ENCODE measurements at places on chromosomes 4 and X.

DNA sequence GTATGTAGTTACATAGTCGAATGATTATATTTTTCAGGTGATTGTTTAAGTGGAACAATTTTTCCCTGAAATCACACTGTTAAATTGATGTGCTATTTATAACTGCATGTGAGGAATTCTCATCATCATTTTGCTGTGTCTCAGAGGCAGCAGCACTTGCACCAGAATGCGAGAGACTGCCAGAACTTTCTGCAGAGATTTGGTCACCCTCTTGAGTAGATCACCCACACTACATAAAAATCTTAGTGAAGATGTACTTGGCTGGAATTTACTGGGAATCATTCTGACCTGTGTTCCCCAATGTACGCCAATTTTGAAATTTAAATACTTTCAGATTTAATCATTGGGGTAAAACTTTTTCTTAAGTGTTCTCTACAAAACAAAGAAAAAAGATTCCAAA lies 5.4 kb downstream of the UGT2B4 start:
- no peak for DNase-seq

GRCh38 chr4:182521011-182521410 lies 277.8 kb downstream of the TENM3 start:
- DNase-seq = no peak

DNA sequence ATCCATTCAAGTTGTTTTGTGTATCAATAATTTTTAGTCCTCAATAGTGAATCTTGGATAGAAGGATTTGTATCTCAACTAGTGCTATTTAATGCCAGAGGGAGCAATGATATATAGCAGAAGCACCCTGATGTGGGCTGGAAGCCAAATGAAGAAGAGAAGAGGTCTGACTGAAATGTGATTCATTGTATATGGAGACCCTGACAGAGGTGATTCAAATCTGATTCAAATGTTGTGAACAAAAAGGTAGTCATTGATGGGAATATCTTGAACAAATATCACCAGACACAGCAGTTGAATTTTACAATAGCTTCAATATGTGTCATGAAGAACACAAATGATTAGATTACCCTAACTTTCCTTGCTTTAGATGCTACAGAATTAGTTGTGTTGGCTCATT lies 27.5 kb upstream of the SULT1B1 start:
- peak; percentile 86 for DNase-seq

- peak; percentile 38 for DNase-seq
These were observed 688 bp upstream of the EVC start for GRCh38 chr4:5710065-5710960.

- DNase-seq = no peak
These were observed 28.8 kb downstream of the PRDM8 start for GRCh38 chr4:80226094-80226493.

DNA sequence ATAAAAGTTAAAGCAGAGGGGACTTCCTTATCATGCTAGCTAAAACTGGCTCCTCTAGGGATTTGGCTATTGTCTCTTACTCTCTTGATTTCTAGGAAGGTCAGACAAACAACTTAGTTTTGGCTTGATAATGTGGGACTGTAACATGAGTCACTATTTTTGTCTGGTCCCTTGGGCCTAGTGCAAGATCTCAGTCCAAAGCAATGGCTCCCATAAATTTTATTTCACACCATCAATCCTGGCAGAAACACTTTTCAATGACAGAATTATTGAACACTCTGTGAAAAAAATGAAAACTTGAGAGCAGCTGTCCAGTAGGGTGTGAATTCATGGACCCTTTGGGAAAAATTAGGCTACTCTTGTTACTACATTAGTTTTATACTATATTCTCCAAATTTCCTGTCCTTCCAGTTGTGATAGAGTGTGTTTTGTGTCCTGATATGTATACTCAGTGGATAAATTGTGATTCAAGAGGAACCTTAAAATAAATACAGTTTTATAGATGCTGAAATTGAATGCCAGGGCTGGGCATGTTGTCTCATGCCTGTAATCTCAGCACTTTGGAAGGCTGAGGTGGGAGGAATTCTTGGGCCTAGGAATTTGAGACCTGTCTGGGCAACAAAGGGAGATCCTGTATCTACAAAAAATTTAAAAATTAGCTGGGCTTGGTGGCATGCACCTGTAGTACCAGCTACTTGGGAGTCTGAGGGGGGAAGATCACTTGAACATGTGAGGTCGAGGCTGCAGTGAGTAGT lies 10.8 kb upstream of the SNCA start:
- DNase-seq = peak; percentile 75

- DNase-seq = no peak
These were observed 10.0 kb upstream of the RNF128 start for GRCh38 chrX:106716463-106716862.

GRCh38 chrX:104660092-104660491 lies 94.1 kb downstream of the IL1RAPL2 start:
- DNase-seq = peak; percentile 24

DNA sequence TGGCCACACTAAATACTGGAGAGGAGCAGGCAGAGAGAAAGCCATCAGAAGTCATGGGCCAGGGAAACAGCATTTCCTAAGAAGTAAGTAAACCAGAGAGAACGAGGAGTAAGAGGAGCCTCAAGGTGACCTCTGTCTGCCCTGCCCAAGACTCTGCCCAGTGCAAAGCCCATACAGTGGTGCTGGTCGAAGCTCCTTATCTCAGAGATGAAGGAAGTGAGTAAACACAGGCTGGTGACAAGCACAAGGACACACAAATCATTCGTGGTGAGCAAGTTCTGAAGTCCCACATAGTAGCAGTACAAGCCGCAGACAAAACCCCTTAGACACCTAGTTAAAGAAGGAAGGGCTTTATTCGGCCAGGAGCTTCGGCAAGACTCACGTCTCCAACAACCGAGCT lies 62.7 kb downstream of the DCTD start:
- no peak for DNase-seq

DNA sequence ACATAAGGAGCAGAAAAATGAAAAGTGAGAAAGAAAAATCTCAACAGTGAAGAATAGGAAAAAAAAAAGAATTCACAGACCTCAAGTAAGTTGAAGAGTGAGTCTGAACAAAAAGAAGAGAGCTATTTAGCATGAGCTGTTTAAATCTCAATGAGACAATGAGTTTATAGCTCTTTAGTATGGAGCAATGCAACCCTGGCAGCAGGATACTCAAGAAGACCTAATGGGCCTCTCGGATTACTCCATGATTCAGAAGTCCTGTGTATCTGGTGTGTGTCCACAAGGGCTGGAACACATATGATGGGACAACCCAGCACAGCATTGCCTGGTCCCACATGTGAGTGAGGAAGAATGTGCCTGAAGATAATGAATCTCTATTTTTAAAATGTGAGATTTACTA lies 563.1 kb upstream of the INTU start:
- no peak for DNase-seq

GRCh38 chr4:49000806-49001205 lies 14.7 kb downstream of the CWH43 start:
- peak; percentile 65 for DNase-seq

- DNase-seq = no peak
These were observed 156.6 kb downstream of the ANKRD50 start for GRCh38 chr4:124555959-124556358.

GRCh38 chr4:114180481-114180880 lies 201.0 kb upstream of the ARSJ start:
- peak; percentile 5 for DNase-seq

DNA sequence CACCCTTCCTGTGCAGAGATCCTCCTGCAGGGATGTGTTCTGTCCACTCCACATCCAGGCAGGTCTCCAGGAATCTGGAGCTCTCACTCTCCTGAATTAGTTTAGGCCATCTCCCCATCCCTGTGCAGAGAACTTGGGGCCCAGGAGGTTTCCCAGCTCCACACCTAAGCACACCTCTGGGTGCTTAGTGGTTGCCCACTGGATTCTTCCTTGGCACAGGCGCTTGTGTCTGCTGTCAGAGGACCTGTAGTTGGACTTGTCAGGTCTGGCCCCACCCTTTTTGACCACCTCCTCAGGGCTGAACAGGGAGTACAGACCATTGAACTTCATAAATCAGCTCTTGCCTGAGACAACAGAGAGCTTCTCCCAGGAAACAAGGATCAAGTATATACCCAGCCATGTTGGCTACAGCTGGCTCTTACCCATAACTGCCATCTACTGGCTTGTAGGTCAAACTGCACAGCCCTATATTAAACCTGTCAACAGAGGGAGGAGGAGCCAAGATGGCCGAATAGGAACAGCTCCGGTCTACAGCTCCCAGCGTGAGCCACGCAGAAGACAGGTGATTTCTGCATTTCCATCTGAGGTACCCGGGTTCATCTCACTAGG lies 275.5 kb downstream of the PPARGC1A start:
- DNase-seq = no peak

DNA sequence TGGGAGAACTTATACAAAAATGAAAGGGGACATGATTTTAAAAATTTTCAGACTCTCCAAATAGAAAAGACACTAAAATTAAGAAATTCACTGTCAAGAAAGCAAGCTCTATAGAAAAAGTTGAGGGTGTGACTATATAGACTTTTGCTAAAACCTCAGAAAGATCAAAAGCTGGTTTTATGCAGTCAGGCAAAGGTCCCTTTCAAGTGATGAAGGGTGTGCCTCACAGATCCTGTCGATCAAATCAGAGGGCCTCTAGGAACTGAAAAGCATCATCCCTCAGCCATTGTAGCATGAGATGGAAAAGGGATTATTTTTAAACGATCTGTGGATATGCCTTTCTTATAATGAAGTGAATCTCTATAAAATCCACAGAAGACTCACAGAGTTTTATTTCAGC lies 116.5 kb downstream of the FAM13A start:
- DNase-seq = no peak

- DNase-seq = no peak
These were observed 116.6 kb upstream of the DIAPH2 start for GRCh38 chrX:96568071-96568470.

DNA sequence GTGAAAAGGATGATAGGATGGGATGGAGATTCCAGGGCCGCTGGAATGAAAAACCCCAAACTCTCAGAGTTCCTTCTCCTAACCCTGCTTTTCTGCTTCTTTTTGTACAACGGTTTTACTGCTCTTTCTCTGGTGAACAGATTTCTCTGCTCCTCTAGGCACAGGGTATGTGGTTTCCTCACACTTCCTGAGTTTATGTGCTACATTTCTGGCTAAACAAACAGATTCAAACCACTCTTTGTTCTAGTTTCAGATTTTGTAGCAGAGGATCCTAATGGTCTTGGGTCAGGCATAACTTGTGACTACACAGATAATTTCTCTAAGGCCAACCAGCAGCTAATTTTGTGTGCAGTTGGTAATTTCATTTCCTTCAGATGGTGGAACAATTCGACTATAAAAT lies 52.6 kb downstream of the OSTC start:
- no peak for DNase-seq

- no peak for DNase-seq
These were observed 109.2 kb upstream of the GRPR start for GRCh38 chrX:16014171-16014570.

DNA sequence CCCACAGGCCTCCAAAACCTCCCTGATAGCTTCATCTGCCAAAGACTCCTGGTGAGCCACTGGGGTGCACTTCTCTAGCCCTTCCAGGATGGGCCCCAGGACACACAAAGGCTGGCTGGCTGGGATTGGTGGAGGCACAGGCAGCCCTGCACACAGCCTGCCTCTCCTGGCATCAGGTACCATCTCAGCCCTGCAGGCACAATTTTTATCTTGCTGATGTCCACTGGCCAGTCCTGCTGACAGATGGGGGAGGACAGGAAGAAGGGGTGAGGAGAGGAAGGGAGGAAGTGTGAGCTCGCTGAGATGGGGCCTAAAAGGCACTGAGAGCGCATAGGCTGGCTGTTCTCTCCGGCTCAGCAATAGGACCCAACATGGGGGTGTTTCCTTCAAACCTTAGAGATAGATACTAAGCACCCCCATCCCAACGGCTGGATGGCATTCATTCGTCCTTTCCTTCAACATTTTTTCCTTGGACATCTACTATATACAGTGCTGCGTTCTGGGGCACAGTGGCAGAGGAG lies 92.7 kb downstream of the PJA1 start:
- no peak for DNase-seq

GRCh38 chr4:37983951-37984350 lies 23.8 kb downstream of the PTTG2 start:
- no peak for DNase-seq

- no peak for DNase-seq
These were observed 101.9 kb upstream of the CCSER1 start for GRCh38 chr4:90025248-90025647.
